NCI-H187 treated with DMSO at 0.1 percent for 48 hours (cell line): ENCODE measurements at places on chromosomes 1 and 21.
A peak's percentile ranks its signal among the peaks of the same experiment; 100 is the strongest.

DNA sequence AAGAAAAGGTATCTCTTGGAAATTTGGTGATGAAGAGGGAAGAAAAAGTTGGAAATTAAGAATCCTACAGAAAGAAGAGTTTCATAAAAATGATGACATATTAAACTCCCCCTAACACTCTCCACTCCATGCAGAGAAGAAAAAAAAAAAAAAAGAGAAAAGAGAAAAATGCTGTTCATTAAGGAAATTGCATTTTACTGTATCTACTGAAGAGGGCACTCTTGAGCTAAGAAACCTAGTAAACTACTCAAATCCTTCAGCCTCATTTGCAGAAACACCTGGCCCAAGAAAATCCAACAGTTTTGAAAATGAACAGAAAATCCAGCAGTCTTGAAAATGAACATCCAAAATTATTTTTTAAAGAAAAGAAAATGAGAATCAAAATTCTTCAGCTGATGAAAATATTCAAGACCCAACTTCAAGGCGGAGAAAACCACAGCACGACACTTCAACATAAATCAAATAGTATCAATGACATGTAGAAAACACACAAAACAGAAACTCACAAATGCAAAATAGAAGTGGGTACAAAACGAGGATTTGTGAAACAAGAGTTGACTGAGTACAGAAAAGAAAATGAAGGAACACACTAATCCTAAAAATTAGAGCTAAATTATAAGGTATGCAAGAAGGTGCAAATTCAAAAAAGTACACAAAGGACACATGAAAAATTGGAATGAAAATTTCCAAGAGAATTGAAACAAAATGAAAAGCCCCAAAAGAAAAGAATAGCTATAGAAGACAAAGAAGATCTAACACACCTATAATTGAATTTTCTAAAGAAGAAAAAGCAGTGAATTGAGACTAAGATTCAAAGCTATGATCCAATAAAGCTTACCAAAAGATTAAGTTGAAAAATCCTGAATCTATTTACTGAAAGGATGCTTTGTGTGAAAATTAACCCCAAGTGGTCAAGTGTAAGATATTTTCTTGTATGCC is 73.2 kb upstream of the DNAJC6 start:
- DNase-seq: peak; percentile 56

DNA sequence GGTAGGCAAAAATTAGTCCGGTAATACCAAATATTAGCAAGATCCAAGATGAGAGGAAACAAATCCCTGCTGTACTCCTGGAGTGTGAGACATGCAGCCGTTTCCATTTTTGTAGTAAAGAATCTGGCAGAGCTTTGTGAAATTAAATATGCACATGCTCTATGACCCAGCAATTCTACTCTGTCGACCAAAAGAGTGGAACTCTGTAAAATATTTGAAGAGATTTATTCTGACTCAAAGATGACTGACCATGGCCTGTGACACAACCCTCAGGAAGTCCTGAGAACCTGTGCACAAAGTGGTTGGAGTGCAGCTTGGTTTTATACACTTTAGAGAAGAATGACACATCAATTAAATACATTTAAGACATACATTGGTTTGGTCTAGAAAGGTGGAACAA is 16.2 kb downstream of the HAX1 start:
- DNase-seq: no peak

- DNase-seq: no peak
Measured at GRCh38 chr1:30316056-30316455, 407.3 kb downstream of the MATN1 start.

DNA sequence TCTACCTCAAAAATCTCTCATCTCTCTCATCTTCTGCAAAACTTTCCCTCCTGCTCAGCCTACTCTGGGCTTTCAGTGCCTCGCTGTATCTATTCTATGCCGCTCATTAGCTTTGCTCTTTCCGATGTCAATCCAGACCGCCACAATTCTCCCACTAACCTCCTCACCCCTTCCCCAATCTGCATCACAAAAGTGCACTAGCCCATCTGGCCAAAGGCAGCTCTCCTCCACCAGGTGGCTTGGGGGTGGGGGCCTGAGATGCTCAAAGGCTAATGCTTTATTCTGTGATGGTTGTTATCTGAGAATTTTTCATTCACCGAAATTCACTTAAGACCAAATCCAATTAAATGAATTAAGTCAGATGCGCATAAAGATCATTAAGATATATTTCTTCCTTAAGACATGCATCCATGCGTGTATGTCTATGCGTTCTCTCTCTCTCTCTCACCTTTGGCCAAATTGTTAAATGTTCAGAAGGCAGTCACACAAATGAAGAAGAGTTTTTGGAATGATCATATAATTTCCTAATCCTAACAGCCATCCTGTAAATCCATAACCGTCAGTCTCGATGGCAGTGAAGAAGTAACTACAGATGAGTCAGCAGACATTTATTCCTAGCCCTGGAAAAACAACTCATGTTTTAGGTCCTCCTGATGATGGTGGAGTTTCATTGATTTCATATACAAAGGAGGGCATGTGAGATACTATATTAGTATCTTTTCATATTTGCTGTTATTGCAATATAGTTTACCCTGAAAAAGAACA is 111.3 kb downstream of the C1orf21 start:
- DNase-seq: no peak

DNA sequence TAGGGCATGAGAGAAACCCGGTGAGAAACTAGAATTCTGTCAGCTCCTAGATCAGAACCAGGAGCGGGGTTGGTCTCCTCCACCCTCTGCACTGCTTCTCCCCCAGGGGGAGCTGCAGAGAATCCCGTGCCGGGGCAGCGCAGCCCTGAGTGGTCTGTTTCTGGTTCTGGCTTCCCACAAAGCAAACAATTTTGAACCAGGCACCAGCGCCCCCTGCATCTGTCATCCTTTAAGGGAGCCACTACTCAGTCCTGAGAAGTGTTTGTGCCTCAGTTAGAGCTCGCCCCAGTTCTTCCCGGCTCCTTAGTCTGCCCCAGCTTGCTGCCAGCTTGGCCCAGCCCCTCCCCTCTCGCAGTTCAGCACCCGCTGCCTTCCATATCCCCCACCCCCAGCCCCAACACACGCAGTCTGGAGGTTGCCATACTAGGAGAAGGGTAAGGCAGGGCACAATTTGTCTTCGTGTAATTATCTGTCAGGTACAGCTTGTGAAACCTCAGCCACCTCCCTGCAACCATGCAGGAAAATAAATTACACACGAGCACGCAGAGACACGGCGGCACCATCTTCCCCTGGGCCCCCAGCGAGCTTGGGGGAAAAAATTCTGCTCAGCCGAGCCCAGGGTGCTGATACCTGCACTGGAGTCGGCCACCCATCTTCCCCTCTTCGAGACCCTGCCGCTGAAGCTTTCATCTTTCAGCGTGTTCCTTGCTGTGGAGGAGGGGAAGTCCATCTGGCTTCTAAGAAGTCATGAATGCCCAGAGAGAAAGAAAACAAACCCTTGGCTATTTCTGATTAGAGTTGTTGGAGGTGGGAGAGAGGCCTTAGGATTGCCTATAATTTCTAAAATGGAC is 62.6 kb upstream of the CD1D start:
- DNase-seq: no peak

DNA sequence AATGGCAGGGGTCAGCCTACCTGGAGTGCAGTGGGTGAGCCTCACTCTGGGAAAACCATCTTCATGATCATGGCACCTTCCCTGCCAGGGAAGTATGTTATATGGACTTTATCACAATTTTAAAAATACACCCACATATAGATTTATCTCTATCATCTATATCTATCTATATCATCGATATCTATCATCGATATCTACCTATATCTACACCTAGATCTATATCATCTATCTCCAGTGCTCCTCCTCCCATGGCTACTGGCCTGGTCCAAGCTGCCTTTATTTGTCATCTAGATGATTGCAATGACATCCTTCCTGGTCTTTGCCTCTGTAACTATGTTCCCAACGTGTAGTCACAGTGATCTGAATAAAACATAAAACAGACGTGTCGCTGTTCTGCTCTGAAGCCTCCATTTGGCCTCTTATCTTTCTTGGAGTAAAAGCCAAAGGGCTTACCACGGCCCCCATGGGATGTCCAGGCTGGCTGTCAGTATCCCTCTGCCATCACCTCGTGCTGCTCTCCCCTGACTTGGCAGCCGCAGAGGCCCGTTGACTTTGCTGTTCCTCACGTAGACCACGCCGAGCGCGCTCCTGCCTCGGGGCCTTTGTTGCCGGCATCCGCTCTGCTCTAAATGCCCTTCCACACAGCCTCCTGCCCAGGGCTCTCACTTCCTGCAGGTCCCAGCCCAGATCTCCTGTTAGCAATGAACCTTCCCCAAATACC is 20.6 kb upstream of the KIF26B start:
- DNase-seq: no peak

GRCh38 chr1:150376110-150376509 is 12.2 kb downstream of the RPRD2 start:
- no peak for DNase-seq

DNA sequence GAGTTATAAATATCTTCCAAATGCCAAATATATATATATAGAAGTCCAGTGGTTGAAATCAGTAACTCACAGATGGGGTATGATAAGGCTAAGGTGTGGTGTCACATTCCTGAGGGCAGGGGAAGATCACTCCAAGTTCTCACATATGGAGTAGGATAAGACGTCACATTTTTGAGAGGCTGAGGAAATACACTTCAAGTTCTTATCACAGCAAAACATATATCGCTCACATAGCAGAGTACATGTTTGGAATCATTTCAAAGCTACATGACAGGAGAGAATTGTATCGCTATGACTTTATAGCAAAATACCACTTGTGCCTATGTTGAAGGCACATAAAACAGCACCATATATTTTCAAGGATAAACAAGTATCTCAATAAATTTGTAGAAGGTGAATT is 55.1 kb downstream of the RBM11 start:
- DNase-seq: no peak

- no peak for DNase-seq
Measured at GRCh38 chr1:231419147-231419546, 2.9 kb downstream of the EGLN1 start.

DNA sequence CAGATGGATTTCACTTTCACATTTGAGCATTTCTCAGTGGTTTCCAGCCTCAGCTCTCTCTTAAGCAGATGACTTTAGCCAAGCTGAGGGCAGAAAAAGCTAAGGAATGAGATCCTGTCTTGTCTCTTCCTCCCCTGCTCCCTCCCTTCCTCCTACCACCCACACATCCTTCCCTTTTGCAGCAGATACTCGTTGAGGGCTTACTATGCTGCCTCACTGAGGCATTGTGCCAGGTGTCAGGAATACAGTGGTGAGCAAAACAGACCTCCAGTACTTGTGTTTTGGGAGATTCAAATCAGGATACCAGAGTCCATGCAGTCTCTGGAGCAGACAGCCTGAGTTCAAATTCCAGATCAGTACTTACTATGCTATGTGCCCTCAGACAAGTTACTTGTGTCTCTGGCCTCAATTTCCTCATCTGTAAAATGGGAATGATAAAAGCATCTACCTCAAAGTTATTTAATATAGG is 43.2 kb downstream of the KIF26B start:
- no peak for DNase-seq

DNA sequence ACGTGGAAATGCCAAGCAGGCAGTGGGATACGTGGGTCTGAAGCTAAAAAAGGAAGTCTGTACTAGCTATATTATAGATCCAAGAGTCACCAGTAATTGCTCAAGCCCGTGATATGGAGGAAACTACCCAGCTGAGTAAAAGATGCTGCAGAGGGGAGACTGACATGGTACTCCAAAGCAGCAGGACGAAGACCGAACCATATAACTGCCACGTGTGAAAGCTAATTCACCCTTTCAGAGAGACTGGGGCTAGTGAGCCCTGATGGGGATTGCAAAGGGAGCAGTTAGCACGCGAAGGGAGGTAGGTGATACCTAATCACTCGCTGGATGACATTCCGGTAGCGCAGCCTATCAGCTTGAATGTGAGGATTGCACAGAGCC is 316 bp downstream of the AP4B1 start:
- DNase-seq: no peak

DNA sequence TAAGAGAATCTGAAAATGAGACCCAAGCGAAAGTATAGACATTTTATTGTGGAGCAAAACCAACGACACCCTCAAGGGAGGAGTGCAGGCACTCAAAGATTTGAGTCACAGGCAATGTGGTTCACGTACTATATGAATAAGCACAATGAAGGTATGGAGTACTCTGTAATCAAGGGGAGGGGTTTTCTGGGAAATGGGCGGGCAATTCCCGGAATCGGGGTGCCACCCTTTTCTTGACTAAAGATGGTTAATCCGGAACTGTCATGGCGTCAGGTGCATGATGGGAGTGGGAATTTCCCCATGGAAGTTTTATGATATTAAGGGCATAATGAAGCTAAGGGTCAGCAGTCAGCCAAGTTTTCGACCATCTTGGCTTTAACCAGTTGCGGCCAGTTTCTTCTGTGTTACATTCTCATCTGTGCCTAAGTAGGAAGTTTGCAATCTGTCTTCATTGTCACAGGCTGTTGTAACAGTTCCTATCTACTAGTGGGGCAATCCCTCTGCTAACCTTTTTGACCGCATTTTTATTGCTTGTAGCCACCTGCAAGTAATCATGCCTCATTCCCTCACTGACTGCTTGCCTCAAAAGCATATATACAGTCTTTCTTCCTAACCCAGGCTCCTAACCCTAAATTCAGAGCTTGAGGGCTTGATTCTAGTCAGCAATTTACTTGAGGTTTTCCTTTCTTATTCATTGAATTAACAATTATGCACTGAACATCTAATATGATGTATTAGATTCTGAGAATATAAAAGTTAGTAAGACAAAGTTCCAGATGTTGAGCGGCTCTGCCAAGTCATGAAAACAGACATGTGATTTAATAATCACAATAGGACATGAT is 775 bp upstream of the AIM2 start:
- DNase-seq: no peak

DNA sequence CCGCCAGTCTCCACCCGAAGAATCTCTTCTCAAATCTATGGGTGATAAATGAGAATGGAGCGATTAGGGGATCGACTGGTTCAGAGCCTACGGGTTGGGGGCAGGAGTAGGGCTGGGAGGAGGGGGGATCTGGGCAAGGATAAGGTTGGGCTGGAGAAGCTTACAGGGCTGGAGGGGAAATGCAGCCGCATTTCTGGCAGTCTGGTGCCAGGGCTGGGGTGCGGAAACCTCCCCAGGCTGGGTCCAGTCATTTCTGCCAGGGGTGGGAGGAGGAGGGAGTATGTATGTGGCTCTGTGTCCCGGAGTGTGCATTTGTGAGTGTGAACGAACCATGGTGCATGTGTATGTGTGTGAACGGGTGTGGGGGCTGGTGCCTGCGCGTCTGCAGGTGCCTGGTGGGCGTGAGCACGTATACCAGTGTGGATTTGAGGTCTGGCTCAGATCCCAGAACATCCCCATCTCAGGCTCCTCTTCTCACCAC is 10.2 kb downstream of the C1orf216 start:
- no peak for DNase-seq
